ENCODE measurements at places on chromosomes 1 and 21. TPM values are rescaled to one million over a fixed set of nuclear protein-coding genes. Genes with fewer than 3 reads are reported as not detected.

Gene FMO2
- total RNA-seq = not detected

Gene AIRE
- not detected for total RNA-seq

Gene RGS1
- total RNA-seq = not detected

Gene CRTC2
- total RNA-seq = 52.1 TPM

Gene KRTAP11-1
- total RNA-seq = not detected

- DNase-seq = no peak
These were observed 127.6 kb downstream of the C1orf21 start for GRCh38 chr1:184514447-184514846.

DNA sequence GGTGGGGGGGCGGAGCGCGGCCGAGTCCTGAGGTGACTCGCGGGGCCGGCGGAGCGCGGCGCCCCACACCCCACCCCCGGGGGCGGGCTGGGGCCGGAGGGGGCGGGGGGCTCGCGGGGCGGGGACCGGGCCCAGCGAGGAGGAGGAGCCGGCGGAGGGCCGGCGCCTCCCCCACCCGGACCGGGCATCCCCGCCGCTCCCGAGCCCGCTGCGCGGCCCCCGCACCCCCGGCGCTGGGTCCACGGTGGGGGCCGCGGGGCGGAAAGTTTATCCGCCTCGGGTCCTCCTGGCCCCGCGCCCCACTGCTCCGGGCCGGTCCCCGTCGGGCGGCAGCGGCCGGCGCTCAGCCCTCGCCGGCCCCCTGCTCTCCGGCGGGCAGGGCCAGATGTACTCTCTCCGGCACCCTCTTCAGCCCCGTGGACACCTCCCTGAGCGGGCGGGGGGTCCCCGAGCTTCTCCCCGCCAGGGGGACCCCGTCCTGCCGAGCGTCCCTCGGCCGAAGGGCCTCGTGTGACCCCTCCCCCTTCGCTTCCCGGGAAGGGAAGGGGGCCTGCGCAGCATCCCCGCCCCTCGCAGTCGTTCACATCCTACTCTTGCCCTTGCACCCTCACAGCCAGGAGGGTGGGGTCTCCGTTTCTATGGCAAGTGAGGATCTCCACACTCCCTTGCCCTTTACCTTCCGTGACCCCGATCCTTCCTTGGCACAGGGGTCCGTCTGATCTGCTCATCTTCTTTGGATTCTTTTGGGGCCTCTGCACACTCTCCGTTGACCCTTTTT, 663 bp downstream of the CAMTA1 start:
- DNase-seq = peak; percentile 38

- DNase-seq = no peak
These were observed 23.2 kb downstream of the MORN1 start for GRCh38 chr1:2368053-2368744.

GRCh38 chr21:14585122-14585521, 39.0 kb upstream of the SAMSN1 start:
- DNase-seq = no peak

- no peak for DNase-seq
These were observed 119.3 kb downstream of the RERE start for GRCh38 chr1:8698012-8698630.

- DNase-seq = no peak
These were observed 56.3 kb downstream of the WNT9A start for GRCh38 chr1:227891223-227891954.

GRCh38 chr1:34587761-34588160, 167.1 kb upstream of the GJB5 start:
- no peak for DNase-seq

- no peak for DNase-seq
These were observed 61.8 kb downstream of the CD247 start for GRCh38 chr1:167456524-167456923.

- peak; percentile 30 for DNase-seq
These were observed 7.1 kb downstream of the FNDC7 start for GRCh38 chr1:108719656-108720435.
